ENCODE measurements at places on chromosomes 1 and 21. TPM values are rescaled to one million over a fixed set of nuclear protein-coding genes. Genes with fewer than 3 reads are reported as not detected.

DNA sequence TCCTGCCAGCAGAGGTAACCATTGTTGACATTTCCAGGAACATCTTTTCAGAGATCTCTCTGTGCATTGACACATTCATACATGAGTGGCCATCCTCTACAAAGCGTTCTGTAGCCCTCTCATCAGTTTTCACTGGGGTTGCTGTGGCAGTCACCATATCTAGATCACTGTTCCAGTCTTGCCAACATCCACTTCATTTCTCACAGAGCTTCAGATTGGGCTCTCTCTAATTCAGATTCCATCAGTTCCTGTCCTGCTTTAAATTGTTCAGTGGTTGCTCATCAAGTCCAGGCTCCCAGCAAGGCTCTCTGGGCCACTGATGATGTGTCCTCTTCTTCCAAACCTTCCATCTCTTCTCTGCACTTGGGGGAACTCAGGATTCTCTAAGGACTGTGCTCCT is 173.7 kb downstream of the KCNJ6 start:
- no peak for DNase-seq
- no peaks in the 10 kb centered on the region for H3K27me3 ChIP-seq
- H3K4me3 ChIP-seq, result no peak overlapping the region

GRCh38 chr1:182149411-182149965 is 88.0 kb upstream of the ZNF648 start:
- no peaks in the 10 kb centered on the region for H3K27me3 ChIP-seq
- H3K36me3 ChIP-seq, result no peaks in the 10 kb centered on the region

- H3K27me3 ChIP-seq, result no peaks in the 10 kb centered on the region
- no peak overlapping the region for H3K4me3 ChIP-seq
- no peaks in the 10 kb centered on the region for H3K36me3 ChIP-seq
- H3K27ac ChIP-seq, result no peak overlapping the region
- no peak for DNase-seq
- H3K4me1 ChIP-seq, result no peaks in the 10 kb centered on the region
Measured at GRCh38 chr1:106613861-106614260, 442.6 kb upstream of the PRMT6 start.

- no peak overlapping the region for H3K27ac ChIP-seq
- H3K36me3 ChIP-seq, result no peaks in the 10 kb centered on the region
- DNase-seq, result no peak
- H3K4me1 ChIP-seq, result no peaks in the 10 kb centered on the region
- no peak overlapping the region for H3K4me3 ChIP-seq
- no peaks in the 10 kb centered on the region for H3K27me3 ChIP-seq
Measured at GRCh38 chr1:86765073-86765472, 60.7 kb downstream of the SH3GLB1 start.

- no peaks in the 10 kb centered on the region for H3K27me3 ChIP-seq
- no peaks in the 10 kb centered on the region for H3K36me3 ChIP-seq
- H3K4me1 ChIP-seq, result peaks cover 14% of the 10 kb centered on the region
- H3K4me3 ChIP-seq, result peak overlapping the region; percentile 77
- DNase-seq, result peak; percentile 92
Measured at GRCh38 chr1:153536012-153536670, 350 bp upstream of the S100A6 start.

DNA sequence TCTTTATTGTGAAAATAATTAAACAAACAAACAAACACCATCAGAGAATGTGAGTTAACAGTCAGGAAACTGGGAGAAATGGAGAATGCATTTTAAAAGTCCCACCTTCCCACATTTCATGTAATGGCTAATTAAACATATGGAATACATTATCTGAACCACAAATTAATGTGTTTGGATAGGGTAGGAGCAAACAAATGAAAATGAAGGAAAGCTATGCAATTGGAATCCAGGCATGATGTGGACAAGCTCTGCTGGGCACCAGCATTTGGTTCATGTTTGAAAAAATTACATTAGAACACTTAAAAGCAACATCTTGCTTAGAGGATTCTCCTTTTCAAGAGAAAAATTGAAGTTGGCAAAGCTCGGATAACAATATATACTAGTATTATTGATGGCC is 628.1 kb downstream of the LMO4 start:
- no peaks in the 10 kb centered on the region for H3K36me3 ChIP-seq
- H3K4me1 ChIP-seq, result no peaks in the 10 kb centered on the region
- H3K27ac ChIP-seq, result no peak overlapping the region
- H3K27me3 ChIP-seq, result no peaks in the 10 kb centered on the region

DNA sequence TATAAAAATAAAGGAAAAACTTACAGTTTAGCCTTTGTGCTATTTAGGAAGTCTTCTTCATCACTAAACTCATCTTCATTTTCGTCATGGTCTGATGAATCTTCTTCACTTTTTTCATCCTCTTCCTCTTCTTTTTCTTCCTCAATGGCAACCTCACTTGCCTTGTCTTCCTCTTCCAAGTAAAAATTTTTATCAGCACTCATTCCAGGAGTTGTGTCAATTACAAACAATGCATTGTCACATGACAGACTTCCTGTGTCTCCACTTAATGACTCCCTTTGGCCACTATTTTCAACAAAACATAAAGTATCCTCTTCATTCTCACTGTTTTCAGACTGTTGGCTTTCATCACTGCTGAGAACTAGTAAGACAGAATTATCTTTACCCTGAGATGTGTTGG is 2.8 kb downstream of the DNTTIP2 start:
- H3K27ac ChIP-seq, result no peak overlapping the region
- no peak for DNase-seq
- H3K27me3 ChIP-seq, result no peaks in the 10 kb centered on the region
- no peaks in the 10 kb centered on the region for H3K36me3 ChIP-seq

- H3K4me1 ChIP-seq, result no peaks in the 10 kb centered on the region
- no peak overlapping the region for H3K27ac ChIP-seq
- DNase-seq, result no peak
- no peaks in the 10 kb centered on the region for H3K27me3 ChIP-seq
Measured at GRCh38 chr1:66258404-66259105, 275.4 kb upstream of the SGIP1 start.

GRCh38 chr1:110487726-110488125 is 31.2 kb downstream of the KCNA10 start:
- H3K4me1 ChIP-seq, result no peaks in the 10 kb centered on the region
- no peak overlapping the region for H3K4me3 ChIP-seq
- no peaks in the 10 kb centered on the region for H3K36me3 ChIP-seq

DNA sequence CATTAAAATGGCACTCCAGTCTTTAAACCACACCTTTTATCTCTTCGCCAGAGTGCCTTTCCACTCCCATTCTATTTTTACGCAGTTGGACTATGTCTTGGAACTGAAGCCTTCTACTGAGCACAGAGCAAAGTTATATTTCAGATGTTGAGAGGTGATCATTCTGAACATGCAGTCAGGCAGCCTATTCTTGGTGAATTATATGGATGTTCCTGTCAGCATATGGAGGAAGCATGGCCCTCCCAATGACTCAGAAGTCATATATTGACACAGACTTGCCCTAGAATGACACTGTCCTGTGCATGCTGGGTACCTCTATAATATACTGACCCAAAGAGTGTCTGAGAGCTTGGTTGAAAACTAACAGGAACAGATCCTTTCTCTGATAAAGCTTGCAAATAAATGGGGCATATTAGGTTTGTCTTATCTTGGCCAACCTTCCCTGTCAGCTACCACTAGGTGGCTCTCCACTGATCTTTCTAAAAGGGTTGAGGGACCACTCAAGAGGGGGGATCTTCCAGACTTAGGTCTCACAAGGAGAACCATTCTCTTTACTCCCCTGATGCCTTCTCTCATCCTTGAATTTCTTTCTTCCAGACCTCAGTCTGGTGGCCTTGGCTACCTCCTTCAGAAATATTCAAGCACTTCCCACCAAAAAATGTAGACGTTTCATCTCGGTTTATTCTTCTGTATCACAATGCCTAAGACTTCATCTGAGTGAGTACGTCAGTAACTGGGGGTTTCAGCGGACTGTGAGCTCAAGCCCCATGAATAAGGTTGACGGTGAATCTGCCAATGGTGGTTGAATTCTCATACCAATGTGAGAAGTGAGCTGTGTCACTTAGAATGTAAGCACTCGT is 11.8 kb upstream of the ALG14 start:
- peak; percentile 58 for DNase-seq
- H3K27me3 ChIP-seq, result no peaks in the 10 kb centered on the region
- no peaks in the 10 kb centered on the region for H3K4me1 ChIP-seq
- peak overlapping the region; percentile 0 for H3K27ac ChIP-seq
- H3K36me3 ChIP-seq, result no peaks in the 10 kb centered on the region

DNA sequence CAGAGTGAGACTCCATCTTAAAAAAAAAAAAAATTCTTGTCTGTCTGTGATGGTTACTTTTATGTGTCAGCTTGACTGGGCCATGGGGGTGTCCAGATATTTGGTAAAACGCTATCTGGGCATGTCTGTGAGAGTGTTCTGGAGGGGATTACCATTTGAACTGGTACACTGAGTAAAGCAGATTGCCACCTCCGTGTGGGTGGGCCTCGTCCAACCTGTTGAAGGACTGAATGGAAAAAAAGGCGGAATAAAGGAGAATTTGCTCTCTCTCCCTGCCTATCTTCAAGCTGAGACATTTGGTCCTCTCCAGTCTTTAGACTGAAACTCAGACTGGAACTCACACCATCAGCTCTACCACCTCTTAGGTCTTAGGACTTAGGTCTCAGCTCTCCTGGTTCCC is 82.8 kb downstream of the MIS18A start:
- H3K4me3 ChIP-seq, result no peak overlapping the region
- H3K4me1 ChIP-seq, result no peaks in the 10 kb centered on the region
- H3K27ac ChIP-seq, result no peak overlapping the region
- H3K27me3 ChIP-seq, result no peaks in the 10 kb centered on the region

GRCh38 chr1:70442490-70442889 is 31.4 kb downstream of the CTH start:
- no peaks in the 10 kb centered on the region for H3K4me1 ChIP-seq
- no peaks in the 10 kb centered on the region for H3K27me3 ChIP-seq
- no peak for DNase-seq
- H3K36me3 ChIP-seq, result no peaks in the 10 kb centered on the region

DNA sequence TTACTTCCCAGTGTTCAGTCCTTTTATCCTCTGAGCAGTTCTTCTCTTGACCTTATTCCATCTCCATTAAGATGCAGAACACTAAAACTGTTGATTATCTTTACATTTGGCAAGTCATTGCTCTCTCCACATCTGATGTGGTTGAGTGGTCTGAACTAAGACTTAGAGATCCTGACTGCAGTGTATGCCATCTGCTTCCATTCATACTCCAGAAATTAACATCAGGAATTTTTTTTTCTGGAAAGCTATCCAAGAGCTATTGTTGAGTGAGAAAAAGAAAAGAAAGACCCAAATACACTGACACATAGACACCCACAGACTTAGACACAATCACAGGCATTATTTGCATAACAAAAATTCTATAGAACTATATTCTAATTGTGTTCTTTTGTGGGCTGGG is 3.7 kb upstream of the TRIM62 start:
- no peaks in the 10 kb centered on the region for H3K36me3 ChIP-seq
- H3K27me3 ChIP-seq, result no peaks in the 10 kb centered on the region

DNA sequence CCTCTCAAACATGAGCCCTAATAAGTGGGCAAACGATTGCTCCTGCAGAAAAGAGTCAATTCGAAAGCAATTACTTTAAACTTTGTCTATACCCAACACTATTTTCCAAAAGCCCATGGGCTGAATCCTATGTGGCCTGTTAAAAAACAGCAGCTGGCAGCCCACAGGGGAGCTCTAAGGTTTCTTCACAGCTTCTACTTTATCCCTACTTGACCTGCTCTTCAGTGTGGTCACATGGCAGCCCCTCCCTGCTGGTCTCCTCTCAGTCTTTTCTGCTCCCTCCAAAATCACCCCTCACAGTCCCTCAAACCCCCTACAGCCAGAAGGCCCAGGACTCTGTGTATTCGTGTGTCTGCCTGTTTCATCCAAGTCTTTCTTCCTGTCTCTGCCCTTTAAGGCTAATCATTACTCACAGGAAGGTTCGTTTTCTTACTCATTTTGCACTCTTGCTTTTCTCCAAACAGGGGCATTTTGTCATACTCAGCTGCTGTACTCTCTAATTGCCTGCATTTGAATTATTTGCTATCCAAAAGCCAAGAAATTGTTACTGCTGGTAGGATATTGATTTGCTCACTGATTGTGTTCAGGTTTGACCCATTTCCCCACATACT is 62.4 kb upstream of the FAM3B start:
- H3K4me1 ChIP-seq, result no peaks in the 10 kb centered on the region
- H3K36me3 ChIP-seq, result no peaks in the 10 kb centered on the region
- DNase-seq, result no peak
- no peak overlapping the region for H3K4me3 ChIP-seq
- H3K27me3 ChIP-seq, result no peaks in the 10 kb centered on the region
- H3K27ac ChIP-seq, result no peak overlapping the region

- H3K4me3 ChIP-seq, result no peak overlapping the region
- DNase-seq, result no peak
- peaks cover 59% of the 10 kb centered on the region for H3K36me3 ChIP-seq
- H3K27ac ChIP-seq, result no peak overlapping the region
- no peaks in the 10 kb centered on the region for H3K27me3 ChIP-seq
Measured at GRCh38 chr1:10160173-10160572, 50.2 kb upstream of the KIF1B start.

- H3K27me3 ChIP-seq, result no peaks in the 10 kb centered on the region
- H3K27ac ChIP-seq, result peak overlapping the region; percentile 81
Measured at GRCh38 chr1:28885977-28886730, 28.2 kb upstream of the EPB41 start.

- H3K4me3 ChIP-seq, result no peak overlapping the region
- H3K27me3 ChIP-seq, result no peaks in the 10 kb centered on the region
- DNase-seq, result no peak
Measured at GRCh38 chr1:206738370-206739366, 31.9 kb upstream of the IL19 start.

DNA sequence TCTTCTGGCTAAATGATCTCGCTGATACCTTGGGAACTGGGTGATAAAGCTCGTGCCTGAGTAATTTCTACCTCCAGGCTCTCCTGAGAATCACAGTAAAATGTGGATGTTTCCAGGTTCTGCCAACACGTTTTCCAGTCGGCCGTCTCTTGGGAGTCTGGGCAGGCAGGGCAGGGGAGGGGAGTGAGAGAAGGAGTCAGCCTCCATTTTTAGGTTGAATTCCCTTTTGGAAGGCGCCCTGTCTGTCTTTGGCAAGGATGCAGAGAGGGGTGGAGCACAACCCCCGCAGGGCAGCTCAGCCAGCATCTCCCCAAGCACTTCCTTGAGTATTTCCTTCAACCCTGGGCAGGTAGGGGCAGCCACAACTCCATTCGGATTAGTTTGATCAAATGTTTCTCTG is 15.5 kb upstream of the ACTRT2 start:
- H3K4me3 ChIP-seq, result no peak overlapping the region
- no peaks in the 10 kb centered on the region for H3K4me1 ChIP-seq
- H3K27ac ChIP-seq, result no peak overlapping the region
- H3K27me3 ChIP-seq, result no peaks in the 10 kb centered on the region
- H3K36me3 ChIP-seq, result no peaks in the 10 kb centered on the region

DNA sequence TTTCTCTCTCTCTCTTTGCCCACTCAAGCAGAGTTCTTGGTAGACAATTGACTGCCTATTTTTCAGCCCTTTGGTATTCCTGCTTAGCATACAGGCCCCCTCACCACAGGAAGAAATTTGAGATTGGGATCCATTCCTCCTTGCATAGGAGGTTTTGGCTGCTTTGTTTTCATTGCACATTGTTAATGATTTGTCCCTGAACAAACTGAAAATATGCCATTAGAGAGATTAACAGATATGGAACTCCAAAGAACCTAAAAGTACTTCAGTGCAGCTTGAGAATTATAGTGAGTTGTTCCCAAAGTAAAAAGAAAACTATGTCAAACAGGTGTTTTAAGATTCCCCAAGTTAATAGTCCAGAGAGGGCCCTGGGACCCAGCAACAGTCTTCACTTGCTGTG is 200.0 kb downstream of the TTLL7 start:
- no peaks in the 10 kb centered on the region for H3K36me3 ChIP-seq
- no peak overlapping the region for H3K4me3 ChIP-seq
- H3K27ac ChIP-seq, result no peak overlapping the region

PCBP3 gene
- 4.4 TPM for total RNA-seq

HRNR gene
- total RNA-seq, result not detected

SH3BGR gene
- 2.6 TPM for total RNA-seq

WNT9A gene
- 2.7 TPM for total RNA-seq

TNFRSF9 gene
- 0.66 TPM for total RNA-seq

F3 gene
- total RNA-seq, result 142 TPM

RERE gene
- total RNA-seq, result 528 TPM

PGLYRP4 gene
- not detected for total RNA-seq

GBP5 gene
- 1.6 TPM for total RNA-seq

TMEM234 gene
- 15.9 TPM for total RNA-seq
